ENCODE measurements at places on chromosomes 3 and 15. TPM values are rescaled to one million over a fixed set of nuclear protein-coding genes. Genes with fewer than 3 reads are reported as not detected.

The TGM4 gene
- 0.11 TPM for polyA plus RNA-seq

DNA sequence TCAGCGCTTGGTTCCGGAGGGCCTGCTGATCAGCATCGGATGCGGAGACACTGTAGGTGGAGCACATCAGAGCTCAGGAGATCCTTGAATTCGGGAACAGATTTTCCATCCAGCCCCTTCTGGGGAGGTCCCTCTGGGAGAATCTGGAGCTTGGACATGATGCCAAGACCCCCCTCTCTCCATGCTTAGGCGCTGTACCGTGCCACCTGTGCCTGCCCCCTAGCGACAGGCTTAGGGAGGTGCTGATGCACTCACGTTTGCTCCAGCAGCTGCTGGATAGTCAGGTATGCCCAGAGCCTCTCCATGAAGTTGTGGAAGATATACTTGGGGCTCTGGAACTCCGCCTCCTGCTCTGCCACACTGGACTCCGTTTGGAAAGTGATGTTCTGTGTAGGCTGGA lies 9.7 kb downstream of the ITIH4 start:
- no peak for DNase-seq

DNA sequence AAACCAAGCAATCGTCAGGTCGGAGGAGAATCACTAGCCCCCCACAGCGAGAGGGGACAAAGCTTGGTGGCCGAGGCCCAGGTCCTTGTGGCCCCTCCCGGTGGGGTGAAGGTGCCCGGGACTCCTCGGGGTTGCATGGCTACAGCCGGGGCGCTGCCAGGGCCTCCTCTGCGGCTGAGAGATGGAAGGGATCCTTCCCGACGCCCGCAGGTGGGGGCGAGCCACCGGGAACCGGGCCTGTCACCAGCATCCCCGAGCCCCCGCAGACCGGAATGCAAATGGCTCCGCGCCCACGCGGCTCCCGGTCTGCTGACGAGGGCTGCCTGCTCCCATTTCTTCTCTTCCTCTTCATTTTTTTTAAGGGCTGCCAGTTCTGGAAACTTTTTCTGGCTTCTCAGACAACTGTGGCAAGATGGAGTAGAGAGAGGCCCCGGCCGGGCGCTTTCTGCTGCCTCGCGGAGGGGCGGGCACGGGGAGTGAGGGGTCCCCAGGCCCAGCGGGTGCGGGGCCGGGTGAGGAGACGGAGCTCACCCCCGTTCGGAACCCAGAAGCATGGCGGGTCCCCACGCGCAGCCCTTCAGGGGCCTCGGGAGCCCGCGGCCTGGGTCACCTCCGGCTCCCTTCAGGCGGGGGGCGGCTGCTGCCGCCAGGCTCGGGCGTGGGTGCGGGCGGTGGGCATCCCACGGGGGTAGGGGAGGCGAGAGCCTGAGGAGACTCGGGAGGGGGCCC lies 27.5 kb downstream of the MELTF start:
- no peak for DNase-seq

The SV2B gene
- polyA plus RNA-seq, result 0.74 TPM

- no peak for DNase-seq
These were observed 52.8 kb upstream of the LRIG1 start for GRCh38 chr3:66553441-66554113.

The MRPS11 gene
- polyA plus RNA-seq, result 46.0 TPM

DNA sequence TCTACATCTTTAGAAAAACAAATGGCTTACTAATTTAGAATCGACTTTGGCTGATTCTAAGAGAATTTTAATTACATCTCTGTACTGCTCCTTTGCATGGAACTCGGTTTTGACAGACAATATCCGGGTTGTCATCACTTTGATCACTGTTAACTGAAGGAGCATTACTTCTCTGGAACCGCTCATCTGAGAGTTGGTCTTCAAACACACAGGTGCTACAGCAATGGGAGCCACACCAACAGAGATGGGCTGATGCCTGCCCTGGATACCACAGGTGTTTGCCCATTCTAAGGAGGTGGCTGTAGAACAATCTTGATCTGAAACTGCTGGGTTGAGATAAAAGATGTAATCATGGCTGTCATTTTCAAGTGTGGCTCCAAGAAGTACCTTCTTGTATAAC lies 21.6 kb downstream of the LINS1 start:
- no peak for DNase-seq

The CFAP92 gene
- polyA plus RNA-seq, result 1.2 TPM

The RTP1 gene
- polyA plus RNA-seq, result not detected

DNA sequence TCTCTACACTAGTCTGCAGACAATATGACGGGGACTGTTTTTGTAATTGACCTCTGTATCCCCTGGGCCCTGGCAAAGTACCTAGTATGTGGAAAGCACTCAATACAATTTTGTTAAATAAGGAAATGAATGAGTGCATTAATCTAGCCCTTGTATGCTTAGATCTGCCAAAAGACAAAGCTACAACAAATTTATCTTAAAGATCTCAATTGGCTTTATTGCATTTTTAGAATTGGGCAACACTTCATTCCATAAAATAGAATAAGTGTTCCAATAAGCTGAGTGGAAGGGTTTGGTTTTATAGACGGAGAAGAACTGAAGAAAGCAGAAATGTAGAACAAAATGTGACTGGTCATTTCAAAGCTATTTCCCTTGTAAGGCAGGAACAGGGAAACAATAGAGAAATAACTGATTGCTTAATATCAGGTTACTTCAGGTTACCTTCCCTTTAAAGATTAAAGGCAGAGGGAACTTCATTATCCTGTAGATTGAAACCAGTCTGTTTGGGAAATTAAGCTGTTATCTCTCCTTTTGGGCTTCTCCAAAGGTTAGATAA lies 108.3 kb upstream of the MME start:
- no peak for DNase-seq

The HIGD1A gene
- 168 TPM for polyA plus RNA-seq

The SLC6A20 gene
- 0.12 TPM for polyA plus RNA-seq

The CACNA2D2 gene
- polyA plus RNA-seq, result 14.0 TPM

DNA sequence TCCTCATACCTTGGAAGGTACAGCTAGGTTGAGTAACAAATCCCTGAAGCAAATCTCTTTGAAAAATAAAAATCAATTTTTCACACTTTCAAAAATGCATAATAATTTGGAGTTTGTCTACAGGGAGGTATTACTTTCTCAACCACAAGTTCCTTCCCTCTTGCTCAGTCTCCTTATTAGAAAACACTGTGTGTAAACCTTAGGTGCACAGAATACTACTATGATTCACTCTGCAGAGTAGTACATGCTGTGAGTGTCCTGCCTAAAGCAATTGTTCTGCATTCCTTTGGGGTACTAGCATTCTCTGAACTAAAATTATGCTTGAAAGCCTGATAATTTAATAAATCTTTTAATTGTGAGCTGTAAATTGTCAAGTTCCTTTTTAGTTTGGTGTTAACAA lies 115.9 kb upstream of the EPHA3 start:
- no peak for DNase-seq

- no peak for DNase-seq
These were observed 9.6 kb downstream of the TRH start for GRCh38 chr3:129984125-129984524.

The ITIH4 gene
- polyA plus RNA-seq, result 5.2 TPM

The PPP1R14D gene
- polyA plus RNA-seq, result 0.42 TPM

DNA sequence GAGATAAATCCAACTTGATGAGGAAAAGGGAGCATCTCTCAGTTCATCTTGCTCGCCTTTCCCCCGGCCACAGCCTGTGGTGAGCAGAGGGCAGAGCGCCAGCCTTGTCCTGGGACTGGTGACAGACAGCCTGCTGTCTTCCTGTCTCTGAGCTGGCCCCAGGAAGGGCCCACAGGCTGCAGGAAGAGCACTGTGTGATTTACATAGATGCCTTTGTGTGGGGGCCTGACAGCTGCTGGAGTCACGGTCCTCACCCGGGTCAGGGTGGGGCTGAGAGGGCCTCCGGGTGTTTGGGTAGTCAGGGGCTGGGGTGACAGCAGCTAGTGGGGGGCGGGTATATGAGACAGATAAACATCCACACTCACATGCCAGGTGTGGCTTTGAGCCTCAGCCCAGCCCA lies 29.3 kb downstream of the PLA2G4D start:
- no peak for DNase-seq
